ENCODE measurements at places on chromosomes 2 and 18. TPM values are rescaled to one million over a fixed set of nuclear protein-coding genes. Genes with fewer than 3 reads are reported as not detected.

Gene ANKRD62
- not detected for total RNA-seq

Gene SPDYA
- total RNA-seq, result 0.58 TPM

Gene PRKAG3
- total RNA-seq, result not detected

Gene MARCO
- total RNA-seq, result 0.32 TPM

Gene IL18R1
- total RNA-seq, result 10.4 TPM

Gene SPP2
- 0.37 TPM for total RNA-seq

Gene RNF152
- 0.03 TPM for total RNA-seq

Gene CFC1
- not detected for total RNA-seq

DNA sequence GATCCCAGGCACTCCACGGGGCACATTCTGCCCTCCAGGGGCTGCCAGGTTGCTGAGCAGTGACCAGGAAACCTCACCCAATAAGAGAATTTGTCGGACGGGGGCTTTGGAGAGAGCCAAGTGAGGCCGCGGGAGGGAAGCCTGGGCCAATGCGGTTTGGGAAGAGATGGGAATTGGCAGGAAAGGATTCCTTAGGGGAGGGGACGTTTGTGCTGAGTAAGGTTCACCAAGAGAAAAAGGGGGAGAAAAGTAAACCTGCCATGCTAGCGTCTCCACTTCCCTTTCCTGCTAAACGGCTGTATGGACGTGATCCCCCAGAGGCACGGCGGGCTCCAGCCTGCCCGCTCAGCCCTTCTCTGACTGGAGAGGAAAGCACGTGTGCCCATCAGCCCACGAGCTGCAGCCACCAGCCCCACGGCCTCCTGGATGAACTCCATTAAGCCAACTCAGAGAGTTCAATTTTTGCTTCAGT lies 194.4 kb upstream of the ID2 start:
- DNase-seq, result no peak

DNA sequence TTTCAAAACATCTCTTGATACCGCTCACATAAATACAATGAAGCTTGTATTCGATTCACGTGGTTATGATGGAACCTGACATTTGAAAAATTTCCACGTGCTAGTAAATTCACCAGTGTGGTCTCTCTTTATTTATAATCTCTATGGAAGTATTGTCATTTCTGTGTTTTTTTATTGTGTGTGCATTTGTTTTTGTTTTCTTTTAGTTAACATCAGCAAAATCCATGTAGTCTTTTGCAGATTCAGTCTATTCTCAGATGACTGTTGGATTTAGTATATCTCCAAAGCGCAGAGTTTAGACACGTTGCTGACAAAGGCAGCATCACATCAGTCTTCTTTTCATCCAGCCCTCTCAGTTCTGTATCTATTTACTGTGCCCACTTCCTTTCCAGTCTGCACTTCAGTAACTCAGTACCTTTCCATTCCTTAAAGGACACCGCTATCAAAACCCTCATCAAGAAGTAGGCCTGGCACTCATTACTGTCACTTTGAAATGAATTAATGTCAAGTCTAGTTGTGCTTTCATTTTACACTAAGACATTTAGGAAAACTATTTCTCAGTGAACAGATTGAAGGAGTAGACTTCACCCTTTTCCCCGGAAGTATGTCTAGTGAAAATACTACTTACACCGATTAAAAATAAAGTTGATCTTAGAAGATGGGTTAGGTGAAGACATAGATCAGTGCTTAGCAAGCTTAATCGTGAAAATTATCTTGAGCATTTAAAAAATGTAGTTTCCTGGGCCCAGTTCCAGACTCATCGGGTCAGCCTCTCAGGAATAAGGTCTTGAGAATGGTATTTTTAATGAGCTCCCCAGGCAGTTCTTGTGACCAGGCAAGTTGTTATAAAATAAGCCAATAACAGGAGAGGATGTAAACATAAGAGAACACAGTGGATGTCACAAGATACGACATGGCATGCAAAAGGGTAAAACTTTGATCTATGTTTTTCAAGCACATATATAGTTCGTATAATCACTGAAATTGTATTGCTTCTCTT lies 506.8 kb upstream of the ZEB2 start:
- no peak for DNase-seq

DNA sequence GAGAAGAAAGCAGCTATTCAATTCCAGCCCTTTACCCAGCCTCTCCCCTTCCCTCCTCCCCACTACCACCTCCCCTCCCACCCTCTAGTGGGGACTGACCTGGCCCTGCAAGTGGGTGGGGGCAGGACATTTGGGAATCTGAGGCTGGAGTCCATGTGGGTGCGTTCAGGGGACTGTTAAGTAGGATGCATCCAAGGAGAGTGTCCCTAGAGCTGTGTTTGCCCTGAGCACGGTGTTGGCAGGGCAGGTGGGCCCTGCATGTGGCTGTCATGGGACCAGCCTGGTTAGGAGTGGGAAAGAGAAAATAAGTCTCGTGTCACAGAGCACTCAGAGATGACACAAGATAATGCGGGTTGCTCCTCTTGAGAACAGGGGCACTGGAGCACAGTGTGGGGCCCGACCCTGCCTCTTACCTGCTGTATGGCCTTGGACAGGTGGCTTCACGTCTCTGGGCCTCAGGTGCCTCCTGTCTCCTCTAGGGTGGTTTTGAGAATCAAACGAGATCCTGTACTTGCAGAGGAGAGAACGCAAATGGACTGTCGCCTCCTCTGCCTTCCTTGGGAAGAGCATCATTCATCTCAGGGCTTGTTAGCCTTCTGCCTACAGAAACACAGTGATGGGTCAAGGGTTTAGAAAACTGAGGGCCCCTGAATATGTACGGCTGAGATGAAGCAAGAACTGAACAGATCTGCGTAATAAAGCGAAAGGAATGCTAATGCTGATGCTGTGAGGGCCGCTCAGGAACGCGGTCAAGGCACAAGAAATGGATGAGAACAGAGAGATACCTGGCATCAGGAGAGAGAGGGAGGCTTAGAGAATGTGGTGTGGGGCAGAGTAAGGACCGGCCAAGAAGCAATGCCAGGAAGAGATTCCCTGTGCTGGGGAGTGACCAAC lies 187.7 kb upstream of the HAAO start:
- no peak for DNase-seq

DNA sequence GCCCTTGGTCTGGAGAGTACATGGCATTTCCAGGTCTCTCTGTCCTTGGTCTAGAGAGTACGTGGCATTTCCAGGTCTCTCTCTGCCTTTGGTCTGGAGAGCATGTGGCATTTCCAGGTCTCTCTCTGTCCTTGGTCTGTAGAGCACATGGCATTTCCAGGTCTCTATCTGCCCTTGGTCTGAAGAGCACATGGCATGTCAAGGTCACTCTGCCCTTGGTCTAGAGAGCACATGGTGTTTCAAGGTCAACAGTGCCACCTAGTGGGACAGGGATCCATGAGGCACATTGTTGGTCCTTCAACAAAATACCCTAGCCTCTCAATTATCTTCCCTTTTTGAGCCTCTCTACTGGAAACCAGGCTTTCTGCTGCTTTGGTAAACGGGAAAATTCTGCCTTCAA lies 250.2 kb downstream of the OTX1 start:
- DNase-seq, result no peak

DNA sequence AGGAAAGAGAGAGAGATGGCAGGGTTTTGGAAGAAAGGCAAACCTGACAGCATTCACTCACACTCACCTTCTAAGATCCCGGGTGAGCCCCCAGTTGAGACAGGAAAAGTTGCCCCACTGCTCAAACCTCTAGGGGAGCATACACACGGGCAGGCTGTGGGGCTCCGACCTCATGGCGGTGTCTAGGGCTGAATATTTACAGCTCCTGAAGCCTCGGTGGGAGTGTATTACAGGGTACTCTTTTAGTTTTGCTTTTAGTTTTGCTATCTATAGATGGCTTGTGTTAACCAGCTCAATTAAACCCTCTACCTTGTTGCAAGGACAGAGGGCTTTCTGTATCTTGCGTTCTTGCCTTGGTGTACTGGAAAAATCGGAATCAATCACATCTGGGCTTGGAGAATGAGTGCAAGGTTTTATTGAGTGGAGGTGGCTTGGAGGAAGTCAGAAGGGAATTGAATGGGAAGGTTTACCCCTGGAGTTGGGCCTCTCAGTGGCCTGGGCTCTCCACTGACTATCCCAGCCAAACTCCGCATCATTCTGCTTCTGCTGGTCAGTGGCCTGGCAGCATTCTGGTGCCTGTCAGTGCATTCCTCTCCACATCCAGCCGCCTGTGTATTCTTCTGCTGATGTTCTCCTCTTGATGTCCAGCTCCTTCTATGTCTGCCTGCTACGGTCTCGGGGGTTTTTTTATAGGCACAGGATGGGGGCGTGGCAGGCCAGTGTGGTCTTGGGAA lies 10.1 kb upstream of the IFIH1 start:
- DNase-seq, result no peak

GRCh38 chr2:33230195-33230594 lies 246.3 kb upstream of the RASGRP3 start:
- DNase-seq, result no peak

DNA sequence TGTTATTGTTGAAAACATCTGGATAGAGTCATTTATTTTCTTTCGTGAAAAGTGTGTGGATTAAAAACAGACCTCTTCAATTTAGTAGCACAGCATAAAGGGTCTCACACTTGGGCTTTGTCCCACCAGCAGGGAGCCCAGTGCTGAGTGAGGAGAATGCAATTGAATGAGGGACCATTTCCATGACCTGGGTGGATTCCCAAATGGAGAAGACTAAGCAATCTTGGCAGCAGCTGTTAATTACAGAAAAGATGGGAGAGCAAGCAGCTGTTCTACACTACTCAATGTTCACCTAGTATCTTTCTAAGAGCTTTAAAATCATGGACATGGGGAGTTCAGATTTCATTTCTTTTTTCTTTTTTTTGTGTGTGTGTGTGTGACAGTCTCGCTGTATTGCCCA lies 121.8 kb upstream of the FN1 start:
- no peak for DNase-seq

- DNase-seq, result no peak
Measured at GRCh38 chr2:151437630-151438029, 27.9 kb downstream of the RIF1 start.

DNA sequence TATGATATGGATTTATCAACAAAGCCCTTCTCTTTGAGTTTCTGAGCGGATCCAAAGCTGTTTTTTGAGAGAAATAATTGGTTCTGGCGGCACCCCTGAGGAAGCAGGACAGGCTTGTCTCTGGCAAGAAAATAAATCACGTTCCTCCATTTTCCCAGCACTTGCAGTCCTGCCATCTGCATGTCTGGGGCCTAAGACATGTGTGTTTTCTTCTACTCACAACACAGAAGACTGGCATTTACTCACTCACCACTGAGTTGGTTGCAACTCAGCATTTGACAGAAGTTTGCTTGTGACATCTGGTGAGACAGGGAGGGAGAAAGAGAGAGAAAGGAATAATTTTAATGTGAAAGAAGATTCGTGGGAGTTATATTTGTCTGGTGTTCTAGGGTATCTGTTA lies 37.0 kb upstream of the YES1 start:
- no peak for DNase-seq

DNA sequence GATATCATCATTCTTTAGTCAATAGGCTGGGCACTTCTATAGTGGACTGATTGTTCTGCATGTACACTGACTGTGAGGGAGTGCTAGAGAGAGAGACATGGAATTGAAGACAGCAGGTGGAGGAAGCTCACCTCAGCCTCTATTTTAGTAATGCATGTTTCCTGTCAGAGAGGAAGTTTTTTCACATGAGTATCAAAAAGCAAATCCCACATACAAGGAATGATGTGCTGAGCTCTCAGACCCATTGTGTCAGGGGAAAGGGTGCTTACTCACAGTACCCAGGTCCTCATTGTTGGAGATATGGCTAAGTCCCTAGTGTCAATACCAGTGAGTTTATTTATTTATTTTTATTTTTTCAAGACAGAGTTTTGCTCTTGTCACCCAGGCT lies 9.9 kb upstream of the CDK15 start:
- DNase-seq, result no peak

DNA sequence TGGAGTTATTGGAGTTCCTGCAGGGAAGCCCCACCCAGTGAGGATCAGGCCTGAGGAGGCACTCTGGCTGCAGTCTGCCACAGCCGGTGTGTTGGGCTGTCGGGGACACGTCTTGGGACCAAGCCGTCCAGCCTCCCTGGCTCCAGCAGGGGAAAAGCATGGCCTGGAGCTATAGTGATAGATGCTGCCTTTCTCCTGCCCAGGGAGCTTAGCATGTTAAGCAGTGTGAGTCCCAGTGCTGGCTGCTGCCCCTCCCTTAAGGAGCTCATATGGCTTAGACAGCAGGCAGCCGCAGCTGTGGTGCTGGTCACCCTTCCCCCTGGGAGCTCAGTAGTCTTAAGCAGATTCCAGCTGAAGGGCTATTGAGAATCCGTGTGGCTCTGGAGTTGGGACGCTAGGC lies 78.9 kb downstream of the CERS6 start:
- DNase-seq, result no peak

GRCh38 chr2:43116988-43117387 lies 109.4 kb downstream of the ZFP36L2 start:
- DNase-seq, result no peak

DNA sequence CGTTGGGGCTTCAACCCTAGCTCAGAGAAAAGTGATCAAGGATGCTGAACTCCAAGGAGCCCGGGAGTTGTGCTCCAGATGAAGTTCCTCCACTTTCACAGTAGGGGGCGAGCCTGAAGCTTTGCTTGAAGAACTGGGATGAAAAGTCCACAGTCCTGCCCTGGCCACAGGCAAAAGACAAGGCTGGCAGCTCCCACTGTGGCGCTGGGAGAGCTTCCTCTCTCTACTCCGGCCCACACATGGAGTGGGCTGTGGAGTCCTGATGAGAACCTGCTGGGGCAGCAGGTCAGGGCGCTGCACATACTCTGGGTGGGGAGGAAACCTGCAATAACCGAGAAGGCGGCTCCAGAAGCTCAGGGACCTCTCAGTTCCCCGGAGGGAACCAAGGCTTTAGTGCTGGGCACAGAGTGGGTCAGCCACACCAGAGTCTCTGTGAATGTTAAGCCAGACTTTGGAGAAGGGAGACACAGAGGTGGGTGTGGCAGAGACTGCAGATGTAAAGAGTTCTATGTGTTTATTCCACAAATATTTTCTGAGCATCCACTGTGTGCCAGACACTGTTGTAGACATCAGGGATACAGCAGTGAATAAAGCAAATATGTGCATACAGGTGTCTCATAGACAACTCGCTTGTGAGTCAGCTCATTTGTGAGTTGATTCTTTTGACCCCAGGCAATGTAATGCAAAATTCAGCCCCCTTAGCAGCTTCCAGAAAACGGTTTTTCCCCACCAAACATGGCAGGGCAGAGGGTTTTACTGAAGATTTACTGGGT lies 48.0 kb upstream of the MRPL33 start:
- DNase-seq, result no peak

- DNase-seq, result no peak
Measured at GRCh38 chr2:46716927-46717326, 198.7 kb downstream of the MCFD2 start.

GRCh38 chr2:229586746-229587705 lies 127.3 kb downstream of the DNER start:
- DNase-seq, result no peak

DNA sequence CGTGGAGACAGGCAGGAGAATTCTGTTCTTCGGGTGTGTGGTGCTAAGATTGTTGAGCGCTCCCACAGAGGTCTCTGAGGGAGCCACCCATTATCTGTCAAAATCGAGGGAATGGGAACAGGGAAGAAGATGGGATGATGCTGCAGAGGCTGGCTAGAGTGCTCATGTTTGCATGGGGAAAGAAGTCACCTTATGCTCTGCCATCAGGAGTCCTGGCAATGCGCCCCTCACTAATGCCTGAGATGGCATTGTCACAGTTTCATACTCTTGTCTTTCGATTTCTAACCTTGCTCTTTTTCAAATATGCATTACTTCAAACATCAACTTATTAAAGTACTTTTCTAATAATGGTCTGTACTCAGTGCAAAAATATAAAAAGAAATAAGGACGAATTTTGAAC lies 463.3 kb upstream of the CELF4 start:
- DNase-seq, result no peak

GRCh38 chr2:178250429-178250828 lies 56.1 kb downstream of the OSBPL6 start:
- no peak for DNase-seq

- peak; percentile 94 for DNase-seq
Measured at GRCh38 chr2:196242131-196242620, 70.8 kb upstream of the STK17B start.

Measured in GM12878 (cell line).